ENCODE measurements at places on chromosomes 2 and 18.

DNA sequence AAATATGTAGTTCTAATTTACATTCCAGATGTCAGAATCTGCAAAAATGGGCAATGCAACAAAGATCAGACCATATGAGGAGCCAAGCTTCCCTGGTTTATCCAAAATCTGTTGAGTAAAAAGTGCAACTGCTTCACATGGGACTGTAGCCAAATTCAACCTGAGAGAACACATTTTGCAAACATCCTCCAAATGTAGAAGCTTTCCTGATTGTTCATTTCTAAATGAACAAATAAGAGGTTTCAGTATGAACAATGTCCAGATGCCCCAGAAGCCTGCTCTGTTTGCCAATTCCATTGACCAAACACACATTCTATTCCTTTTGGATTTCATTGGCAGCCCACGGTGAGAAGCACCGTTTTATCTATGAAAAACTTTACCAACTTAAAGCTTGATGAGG is 117.9 kb upstream of the OSR1 start:
- DNase-seq: no peak

GRCh38 chr18:74382481-74383017 is 66.9 kb downstream of the C18orf63 start:
- DNase-seq: no peak

DNA sequence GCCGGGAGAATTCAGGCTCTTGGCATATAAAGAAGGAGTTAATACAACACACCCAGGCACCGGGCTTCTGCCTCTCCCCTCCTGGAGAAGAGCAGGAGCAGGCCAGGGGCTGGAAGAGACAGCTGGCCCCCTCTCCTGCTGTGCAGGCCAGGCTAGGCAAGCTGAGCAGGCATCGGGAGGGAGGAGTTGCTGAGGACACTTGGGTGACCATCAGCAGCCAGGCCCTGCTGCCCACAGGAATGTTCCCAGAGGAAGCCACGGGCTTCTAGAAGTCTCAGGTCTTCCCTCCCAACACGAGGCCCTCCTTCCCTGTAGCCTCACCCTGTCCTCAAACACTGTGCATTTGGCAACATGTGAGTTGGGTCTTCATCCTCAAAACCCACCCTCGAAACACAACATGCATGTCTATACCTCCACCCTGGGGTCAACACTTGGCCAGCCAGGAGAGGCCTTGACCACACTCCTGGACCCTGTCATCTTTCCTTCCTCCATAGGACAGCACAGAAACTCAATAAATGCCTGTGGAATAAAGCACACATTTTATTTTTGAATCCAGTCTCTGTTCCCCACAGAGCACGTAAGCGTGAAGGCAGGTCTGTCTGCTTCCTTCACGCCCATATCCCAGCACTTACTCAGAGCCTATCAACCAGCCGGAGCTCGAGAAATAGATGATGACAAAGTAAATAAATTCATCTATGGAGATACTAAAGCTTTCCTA is 433.8 kb upstream of the ID2 start:
- no peak for DNase-seq

- peak; percentile 80 for DNase-seq
Measured at GRCh38 chr2:95296880-95297487, at the start of gene KCNIP3. KCNIP3 (plus strand) TSS chr2:95297347; CDS start chr2:95297439, 92 bp downstream.

DNA sequence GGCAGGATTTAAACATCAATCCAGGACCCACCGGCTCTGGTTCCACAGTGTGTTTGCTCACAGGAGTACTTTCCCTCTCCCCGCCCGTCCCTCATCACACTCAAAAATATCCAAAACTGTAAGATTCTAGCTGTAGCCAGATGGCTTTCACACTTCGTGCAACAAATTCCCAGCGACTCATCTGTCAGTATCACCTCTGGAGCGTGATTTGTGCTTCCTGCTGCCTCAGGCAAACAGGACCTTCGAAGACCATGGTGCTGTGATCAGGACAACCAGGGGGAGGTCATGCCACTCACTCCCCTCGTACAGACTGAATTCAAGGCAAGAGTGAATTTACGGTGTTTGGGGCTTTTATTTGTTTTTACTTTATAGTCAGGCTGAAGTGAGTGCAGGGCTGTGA is 154.5 kb upstream of the PID1 start:
- no peak for DNase-seq

DNA sequence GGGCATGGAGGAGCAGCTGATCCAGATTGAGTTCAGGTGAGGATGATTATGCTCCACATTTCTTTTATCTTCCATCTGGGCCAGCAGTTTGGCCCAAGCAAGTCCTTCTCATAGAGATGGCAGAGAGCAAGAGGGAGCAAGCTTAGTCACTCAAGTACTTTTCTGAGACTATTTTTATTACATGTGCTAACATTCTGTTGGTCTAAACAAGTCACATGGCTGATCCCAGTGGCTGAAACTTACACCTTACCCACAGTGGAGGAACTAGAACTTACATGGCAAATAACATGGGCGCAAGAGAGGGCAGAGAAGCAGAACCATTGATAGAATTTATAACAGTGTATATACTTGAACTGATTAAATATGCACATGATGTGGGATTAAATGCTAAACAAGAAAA is 105.7 kb downstream of the KYNU start:
- DNase-seq: no peak

DNA sequence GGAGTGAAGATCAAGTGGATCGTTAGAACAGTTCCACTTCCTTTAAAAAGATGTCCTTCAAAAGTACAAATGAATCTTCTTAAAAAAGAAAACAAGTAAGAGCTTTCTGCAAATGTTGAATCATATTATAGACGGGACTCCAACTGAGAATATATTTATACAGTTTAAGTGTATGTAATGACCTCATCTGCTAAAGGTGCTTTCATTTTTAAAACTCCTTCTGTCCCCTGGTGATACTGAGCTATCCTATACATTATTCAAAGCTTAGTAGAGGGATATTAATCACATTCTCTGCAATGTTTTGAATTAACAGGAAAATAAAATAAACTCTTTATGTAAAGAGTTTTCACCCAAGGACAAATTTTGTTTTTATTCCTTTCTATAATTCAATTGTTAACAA is 420.7 kb upstream of the SLC8A1 start:
- DNase-seq: no peak

- DNase-seq: no peak
Measured at GRCh38 chr18:21341141-21341540, 99.1 kb downstream of the GREB1L start.

GRCh38 chr18:58532298-58532697 is 96.6 kb downstream of the ALPK2 start:
- no peak for DNase-seq

DNA sequence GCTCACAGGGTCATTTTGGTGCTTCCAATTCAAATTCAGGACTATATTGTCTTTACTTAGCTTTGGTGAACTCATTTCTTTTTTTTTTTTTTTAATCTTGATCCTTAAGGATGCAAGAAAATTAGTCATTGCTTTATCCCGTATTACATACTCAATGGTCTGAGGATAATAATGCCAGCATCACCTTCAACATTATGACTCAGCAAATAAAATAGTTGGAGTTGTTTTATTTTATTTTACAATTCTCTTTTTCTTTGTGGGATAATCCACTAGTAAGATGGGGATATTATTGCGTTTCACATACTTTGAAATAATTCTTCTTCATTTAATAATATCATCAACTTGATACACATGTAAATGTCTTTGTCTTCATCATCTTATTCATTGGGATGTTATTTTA is 954.9 kb upstream of the GYPC start:
- no peak for DNase-seq

- no peak for DNase-seq
Measured at GRCh38 chr18:72128649-72129048, 415.5 kb downstream of the CBLN2 start.

DNA sequence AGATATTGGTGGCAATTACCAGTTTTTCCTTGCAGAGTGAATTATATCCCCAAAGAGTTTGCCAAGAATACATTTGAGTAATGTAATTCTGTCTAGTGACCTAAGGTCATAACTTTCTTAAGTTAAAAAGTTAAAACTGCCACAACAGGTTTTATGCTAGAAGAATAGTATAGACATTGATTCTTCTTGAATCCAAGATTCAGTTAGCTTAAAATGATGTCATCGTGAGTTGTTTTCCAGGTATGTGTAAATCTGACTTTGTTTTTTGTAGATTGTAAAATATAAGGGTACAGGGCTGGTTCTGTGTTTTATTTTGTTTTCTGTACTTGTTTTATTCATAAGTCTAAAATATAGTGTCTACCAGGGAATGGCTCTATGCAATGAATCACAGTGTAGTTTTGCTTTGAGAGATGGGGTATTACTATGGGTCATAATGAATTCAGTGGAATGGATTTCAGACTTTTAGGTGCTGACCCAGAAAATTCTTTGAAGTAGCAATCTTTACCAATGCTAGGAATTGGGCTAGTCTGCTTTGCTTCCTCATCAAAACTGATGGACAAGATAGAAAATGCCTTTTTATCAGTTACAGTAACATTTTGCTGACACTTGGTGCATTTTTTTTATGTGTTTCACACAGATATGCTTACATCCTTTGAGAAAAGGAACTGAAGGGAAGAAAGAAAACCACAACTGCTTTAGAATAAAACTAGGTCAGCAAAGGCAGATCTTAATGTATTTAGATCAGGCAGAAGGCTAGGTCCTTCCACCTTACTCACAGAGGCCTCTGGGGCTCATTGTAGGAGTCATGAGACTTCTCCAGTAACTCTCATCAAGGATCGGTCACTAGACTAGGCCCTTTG is 20.8 kb upstream of the MGAT5 start:
- DNase-seq: no peak

DNA sequence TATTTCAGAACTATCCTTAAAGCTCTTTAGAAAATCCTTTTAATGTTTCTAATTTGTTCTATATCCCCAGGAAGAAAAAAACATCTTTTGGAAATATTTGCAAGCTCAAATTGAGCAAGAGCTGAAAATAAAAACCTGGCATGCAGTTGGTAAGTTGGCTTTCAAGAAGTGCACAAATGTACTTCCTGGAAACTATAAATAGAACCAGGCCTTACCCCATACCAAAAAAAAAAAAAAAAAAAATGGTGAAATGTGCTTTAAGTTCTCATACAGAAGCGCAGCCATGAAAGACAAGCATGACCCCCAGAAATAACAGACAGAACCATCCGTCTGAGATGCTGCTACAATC is 178.5 kb downstream of the HDAC4 start:
- DNase-seq: no peak

DNA sequence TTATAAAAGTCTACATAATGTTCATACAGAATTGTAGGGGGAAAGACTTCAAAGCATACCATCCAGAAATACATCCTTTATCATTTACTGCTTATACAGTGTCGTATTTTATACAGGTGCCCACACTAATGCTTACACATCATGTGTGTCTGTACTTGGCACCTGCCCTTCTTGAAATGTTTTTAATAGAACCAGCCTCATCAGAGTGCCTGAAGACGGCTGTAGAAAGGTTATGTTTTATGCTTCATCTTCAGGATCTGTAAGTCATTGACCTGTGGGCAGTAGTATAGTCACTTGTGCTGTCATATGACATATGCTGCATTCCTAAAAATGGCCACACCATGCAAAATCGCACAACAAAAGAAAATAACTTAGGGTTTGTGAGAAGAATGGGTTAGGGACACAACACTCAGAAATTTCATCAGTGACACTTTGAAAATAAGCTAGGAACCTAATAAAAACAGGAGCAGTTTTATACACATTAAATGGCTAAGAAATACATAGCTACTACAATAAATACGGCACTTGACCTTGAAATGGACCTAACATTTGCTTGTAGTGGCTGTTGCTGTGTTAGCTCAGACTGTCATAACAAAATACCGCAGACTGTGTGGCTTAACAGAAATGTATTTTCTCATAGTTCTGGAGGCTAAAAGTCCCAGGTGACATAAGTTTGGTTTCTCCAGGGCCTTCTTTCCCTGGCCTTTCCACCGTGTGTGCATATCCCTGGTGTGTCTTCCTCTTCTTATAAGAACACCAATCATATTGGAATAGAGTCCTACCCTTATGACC is 112.6 kb downstream of the CERS6 start:
- no peak for DNase-seq

DNA sequence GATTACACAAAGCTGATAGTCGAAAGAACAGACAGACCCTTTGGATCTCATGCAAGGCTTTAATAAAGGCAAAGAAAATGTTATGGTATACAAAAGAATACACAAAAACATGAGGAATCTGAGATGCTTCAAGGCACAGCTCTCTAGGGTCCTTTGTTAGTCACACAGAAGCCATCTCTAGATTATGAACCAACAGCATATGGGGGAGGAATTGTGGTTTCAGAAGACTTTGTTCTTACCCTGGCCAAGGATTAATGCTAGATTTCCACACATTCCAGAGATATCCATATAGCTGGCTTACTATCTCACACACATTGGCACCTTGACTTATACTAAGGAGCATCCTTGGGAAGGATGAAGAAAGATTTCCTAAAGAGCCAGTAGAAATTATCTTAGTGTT is 206.1 kb downstream of the GULP1 start:
- DNase-seq: no peak

DNA sequence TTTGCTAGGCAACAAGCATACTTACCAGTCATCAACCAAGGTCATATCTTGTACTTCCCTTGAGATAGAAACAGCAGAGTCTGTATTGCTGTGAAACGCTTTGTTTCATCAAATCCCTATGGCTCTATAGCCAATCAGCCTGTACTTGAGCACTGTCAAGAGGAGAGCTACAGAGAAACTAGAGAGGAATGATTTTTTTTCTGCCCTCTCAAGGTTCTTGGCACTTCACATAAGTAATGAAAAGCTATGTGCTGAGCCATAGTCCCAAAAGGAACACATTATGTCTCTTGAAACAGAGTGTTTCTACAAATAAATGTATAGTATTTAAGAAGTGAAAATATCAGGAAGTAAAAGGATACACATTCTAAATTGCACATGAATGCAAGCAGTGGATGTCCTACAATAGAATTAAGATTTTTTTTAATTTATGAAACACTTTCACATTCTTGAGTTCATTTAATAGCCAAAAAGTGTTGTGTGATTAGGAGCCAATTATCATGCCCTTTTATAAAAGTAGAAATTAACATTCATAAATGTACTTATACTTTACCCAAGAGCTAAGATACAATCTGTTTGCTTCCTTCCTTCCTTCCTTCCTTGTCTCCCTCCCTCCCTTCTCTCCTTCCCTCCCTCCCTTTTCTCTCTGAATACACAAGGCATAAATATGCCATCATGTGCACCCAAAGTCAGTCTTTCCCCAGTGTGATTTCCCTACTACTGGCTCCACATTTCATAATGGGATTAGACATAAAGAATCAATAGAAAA is 131.8 kb downstream of the CSRNP3 start:
- DNase-seq: no peak

GRCh38 chr2:188977317-188977716 is 3.1 kb downstream of the COL3A1 start:
- DNase-seq: no peak

DNA sequence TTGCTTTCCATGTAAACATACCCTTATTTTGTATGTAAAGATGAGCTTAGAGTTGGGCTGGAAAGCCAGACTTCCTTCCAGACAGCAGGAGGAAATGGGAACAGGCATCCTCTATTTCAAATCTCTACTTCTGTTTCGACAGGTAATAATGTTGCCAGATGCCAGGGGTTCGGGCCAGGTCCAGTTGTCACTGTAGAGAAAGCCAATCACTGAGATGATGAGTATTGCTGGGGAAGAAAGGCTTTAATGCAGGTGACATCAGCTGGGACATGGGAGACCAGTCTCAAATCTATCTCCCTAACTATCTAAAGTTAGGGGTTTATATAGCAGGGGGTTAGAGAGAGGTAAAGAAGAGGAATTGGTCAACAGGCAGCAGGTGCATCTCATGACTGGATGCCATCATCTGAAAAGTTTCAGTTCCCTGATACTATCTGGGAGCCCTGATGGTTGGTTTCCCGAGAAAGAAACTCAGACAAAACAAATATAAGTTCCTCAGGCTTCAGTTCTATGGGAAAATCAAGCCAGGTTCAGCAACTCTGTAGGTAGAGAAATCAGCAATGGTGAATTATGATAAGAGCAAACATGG is 9.3 kb upstream of the MTCL1 start:
- DNase-seq: no peak
